Hematopoietic multipotent progenitor cell (in vitro differentiated cells): ENCODE measurements at places on chromosomes 2 and 18.
A peak's percentile ranks its signal among the peaks of the same experiment; 100 is the strongest.

- no peak for DNase-seq
Measured at GRCh38 chr2:106700616-106701015, 185.4 kb downstream of the ST6GAL2 start.

DNA sequence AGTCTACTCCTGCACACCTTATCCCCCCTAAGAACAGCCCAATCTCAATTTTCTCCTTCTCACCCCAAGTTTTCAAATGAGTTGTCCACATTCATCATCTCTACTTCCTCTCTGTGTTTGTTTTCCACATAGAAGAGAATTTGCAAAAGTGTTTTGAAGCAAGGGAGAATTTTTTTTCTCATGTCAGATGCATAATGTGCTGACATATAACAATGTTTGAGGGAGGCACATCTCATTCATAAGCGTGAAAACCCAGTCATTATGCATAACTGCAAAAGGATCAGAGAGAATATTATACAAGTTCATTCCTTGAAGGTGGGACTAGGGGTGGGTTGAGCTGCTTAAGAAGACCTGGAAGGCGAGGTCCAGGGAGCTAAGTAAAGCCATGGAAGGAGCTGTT lies 80.8 kb upstream of the SLC1A4 start:
- no peak for DNase-seq

GRCh38 chr2:41716497-41716896 lies 331.3 kb upstream of the PKDCC start:
- DNase-seq, result no peak

DNA sequence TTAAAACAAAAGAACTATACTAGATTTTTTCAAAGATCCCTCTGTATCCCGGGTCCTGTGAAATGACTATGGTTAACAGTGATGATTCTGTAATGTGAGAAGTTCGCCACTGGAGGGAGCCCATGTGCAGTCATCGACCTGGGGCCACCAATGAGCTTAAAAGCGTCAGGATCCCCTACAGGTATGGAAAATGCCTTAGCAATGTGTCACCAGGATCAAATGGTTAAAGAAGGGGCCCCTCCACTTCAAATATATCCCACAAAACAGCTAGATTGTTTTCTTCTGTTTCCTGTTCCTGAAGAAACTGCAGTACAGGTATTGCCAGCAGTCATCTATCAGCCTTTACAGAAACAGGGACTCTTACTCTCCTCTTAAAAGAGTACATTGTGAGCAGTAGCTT lies 15.3 kb downstream of the CHRNA1 start:
- DNase-seq, result peak; percentile 50

DNA sequence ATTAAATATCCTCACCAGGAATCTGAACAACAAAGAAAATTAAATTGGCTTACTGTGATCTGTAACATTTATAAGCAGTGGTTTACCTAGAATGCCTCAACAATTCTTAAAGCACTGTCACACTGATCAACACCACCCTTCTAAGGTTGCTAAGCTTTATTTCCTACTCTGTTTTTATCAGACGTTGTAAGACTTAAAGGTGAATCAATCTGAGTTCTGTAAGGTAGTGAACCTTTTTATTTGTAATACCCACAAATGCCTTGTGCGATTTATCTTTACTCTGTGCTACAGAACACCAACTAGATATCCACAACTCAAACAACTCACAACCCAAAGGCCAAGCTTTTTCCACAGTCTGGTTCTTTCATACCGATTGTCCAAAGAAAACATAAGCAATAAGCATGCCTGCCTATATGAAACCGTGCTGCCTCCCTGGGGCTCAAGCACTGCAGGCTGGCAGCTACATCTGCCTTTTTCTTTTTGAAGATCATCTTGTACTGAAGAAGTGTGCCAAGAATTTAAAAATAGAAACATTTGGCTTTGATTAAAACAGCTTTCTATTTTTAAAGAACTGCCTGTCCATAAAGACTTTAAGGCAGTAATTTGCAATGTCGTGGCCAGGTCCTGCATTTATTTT lies 490.7 kb downstream of the NUP35 start:
- DNase-seq, result no peak

DNA sequence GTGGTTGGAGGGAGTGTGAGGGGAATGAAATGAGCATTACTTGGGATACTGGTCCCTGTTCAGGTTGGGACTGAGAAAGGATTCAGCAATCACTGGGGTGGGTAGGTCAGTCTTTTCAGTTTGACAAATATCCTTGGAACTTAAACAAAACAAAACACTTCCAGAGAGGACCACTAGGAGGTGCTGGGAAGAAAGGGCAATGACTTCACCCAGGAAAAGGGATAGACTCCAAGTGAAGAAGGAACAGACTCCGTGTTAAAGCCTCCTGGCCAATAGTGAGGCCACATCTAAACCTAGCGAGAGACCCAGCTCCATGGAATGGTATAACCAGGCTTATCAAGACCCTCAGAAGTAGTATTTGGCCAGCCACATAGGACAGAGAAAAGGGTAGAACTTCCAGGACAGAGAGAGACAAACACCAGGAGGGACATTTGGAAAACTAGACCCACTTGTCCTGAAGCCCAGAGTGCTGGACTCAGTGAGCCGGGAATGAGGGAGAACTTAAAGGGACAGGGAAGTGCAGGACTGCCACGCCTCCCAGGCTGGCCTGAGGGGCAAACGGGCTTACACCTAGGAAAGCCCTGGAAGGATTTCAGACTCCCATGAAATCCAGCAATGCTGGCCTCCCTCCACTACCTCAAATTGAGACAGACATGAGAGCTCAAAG lies 19.6 kb upstream of the KCNG3 start:
- DNase-seq, result no peak

- no peak for DNase-seq
Measured at GRCh38 chr2:241070361-241070760, 31.7 kb downstream of the MTERF4 start.

- no peak for DNase-seq
Measured at GRCh38 chr2:26979741-26980140, 9.3 kb downstream of the MAPRE3 start.

DNA sequence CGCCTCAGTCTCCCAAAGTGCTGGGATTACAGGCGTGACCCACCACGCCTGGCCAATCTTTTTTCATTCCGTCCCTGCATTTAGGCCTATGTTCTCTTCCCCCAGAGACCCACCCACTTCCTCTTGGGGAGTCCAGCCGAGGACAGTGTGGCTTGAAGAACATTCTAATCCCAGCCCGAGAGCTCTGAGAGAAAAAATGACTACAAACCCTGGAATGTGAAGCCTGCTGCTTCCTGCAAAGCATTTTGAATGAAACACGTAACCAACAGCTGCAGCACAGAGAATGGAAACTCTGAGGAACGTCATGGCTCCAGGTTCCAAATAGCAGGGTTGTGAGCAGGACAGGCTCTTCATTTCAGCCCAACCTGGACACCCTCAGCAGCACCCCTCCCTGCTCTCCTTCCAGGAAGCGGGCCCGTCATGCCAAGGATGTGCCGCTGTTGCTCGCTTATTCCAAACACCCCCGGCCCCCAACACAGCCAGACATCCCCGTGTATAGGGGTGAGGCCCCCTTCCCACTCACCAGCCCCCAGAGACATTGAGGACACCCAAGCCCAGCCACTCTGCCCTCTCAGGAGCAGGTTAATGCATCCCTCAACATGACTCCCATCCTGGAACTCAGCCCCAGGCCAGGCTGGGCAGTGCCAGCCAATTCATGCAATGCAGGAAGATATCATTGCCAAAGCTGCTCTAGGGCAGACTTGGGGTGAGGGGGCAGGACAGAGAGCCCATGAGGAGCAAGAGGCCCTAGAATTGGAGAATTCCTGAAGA lies 139.8 kb downstream of the ZFP36L2 start:
- no peak for DNase-seq

DNA sequence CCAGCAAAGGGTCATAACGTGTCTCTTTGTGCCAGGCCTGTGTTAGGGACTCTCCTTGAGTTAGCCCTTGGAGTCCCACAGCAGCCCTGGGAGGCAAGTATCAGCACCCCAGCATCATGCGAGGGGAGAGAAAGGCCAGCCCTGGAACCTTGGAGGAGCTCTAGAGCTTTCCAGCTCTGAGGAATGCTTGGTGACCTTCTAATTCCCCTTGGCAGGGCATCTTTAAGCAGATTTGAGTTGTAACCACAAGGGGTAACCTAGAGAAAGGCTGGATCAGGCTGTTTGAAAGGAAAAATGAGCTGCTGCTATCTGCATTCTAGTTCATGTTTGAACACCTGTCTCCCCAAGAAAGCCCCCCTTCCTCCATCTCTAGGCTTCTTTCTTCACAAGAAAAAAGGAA lies 23.8 kb upstream of the ODC1 start:
- DNase-seq, result no peak

DNA sequence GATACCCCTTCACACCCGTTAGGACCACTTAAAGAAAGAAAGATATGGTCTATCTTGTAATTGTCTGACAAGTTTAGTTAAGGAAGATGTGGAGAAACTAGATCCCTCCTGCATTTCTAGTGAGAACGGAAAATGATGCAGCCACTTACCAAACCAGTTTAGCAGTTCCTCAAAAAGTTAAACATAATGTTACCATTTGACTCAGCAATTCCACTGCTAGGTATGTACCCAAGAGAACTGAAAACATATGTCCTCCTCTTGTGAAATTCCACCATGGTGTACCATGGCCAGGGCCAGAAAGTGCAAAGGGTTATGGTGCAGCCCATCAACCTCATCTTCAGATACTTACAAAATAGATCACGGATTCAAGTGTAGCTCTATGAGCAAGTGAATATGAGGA lies 79.0 kb upstream of the ID2 start:
- DNase-seq, result peak; percentile 41

GRCh38 chr2:12177455-12178288 lies 431.2 kb downstream of the LPIN1 start:
- no peak for DNase-seq

GRCh38 chr2:85376291-85377065 lies 21.9 kb downstream of the ELMOD3 start:
- DNase-seq, result no peak

DNA sequence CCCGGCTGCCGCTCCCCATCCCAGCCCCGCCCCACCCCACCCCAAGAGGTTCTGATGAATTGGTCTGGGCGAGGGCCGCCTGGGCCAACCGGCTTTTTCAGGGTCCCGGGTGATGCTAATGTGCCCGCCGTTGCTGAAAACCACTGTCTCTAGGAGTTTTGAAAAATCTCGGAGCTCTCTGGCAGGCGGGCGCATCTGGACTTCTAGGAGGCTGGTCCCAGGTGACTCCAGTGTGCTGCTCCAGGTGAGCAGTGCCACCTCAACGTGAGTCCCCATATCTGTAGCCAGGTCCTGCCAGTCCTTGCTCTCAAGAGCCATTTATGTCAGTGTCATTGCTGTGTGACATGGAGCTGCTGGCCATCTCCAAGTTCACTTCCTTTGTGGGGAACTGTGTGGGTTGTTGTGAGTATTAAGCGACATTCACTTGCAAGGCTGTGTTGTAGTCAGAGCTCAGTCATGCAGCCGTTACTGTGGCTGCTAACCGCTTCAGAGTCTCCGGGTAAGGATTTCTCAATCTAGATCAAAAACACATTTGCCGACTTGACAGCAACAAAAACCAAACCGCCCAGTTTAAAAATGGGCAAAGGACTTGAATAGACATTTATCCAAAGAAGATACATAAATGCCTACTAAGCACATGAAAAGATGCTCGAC lies at the start of gene RFX8:
Gene RFX8, minus strand, starts transcription at position 382 of the 654 bp plus-strand sequence. CDS start 8,264 bp downstream, outside the sequence.
- DNase-seq, result peak; percentile 77

DNA sequence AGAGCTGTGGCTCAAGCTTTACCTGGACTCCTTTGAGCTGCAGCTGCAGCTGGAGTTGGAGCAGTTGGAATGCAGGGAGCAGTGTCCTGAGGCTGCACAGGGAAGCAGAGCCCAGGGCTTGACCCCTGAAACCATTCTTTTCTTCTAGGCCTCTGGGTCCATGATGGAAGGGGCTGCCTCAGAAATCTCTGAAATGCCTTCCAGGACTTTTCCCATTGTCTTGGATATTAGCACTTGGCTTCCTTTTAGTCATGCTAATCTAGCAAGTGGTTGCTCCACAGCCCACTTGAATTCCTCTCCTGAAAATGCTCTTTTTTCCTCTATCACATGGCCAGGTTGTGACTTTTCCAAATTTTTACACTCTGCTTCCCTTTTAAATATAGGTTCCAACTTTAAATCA lies 108.6 kb upstream of the RNF152 start:
- no peak for DNase-seq

GRCh38 chr2:439077-439476 lies 151.2 kb upstream of the ALKAL2 start:
- DNase-seq, result no peak

DNA sequence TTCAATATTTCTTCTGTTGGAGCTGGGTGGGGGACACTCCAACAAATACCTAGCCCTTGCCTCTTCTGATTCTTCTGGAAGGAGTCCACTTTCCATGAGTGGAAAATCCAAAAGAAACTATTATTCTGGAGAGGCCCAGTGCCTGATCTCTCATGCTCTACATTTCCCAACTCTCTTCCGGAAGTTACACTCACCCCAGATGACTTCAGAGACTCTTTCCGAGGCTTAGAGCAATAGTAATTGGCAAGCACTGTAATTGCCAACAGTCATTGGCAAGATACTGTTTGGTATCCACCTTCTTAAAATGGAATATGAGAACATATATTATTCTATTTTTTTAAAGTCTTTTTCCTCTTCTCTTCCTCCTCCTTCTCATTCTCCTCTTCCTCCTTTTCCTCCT lies 60.5 kb upstream of the CYRIA start:
- no peak for DNase-seq

DNA sequence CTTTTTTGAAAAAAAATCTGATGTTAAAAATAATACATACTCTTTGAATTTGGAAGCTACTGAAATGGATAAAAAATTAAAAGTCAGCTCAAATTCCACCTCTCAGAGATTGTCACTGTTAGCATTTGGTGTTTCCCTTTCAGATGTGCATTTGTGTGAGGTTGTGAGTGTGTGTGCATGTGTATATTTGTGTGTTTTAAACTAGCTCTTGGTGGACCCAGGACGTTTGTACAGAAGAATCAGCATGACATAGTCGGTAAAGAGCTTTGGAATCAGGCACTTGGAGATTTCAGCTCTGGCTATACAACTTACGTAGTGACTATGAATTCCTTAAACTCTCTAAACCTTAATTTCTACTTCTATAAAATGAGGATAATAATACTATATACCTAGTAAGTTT lies 14.5 kb downstream of the SPATS2L start:
- DNase-seq, result no peak

DNA sequence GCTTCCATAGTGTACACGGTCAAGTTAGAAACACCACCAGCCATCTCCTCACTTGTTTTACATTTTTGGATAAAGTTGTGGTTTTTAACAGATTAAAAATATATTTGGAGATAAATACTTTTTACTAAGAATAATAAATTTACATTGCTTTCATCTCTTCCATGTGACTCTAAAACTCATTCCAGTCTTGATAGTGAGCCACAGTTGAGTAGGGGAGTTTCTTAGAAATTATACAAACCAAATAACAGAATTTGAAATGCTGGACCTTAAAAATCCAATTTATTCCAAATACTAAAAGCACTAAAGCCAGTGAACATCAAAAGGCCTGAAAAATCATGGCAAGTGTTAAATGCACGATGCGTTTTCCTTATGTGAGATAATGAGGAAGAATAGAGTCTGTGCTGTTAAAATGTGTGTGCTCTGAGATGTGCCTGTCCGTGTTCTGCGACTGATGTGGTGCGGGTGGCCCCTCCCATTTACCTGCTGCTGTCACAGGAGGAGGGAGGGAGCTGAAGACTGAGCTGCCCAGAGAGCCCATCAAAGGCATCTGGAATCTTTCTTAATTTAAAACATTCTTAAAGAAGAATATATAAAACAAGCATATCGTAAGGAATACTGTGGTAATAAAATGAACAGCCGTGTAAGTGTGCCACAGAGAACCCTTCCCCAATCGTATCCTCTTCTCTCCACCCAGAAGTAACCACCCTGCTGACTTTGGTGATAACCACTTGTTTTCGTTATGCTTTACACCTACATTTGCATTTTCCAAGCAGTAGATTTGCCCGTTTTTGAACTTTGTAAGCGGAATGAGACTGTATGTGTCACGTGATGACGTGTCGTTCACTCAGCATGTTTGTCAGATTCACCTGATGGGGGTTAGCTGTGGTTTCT lies 57.0 kb upstream of the TXNDC2 start:
- DNase-seq, result no peak
